ENCODE measurements at places on chromosomes 6 and 20.

DNA sequence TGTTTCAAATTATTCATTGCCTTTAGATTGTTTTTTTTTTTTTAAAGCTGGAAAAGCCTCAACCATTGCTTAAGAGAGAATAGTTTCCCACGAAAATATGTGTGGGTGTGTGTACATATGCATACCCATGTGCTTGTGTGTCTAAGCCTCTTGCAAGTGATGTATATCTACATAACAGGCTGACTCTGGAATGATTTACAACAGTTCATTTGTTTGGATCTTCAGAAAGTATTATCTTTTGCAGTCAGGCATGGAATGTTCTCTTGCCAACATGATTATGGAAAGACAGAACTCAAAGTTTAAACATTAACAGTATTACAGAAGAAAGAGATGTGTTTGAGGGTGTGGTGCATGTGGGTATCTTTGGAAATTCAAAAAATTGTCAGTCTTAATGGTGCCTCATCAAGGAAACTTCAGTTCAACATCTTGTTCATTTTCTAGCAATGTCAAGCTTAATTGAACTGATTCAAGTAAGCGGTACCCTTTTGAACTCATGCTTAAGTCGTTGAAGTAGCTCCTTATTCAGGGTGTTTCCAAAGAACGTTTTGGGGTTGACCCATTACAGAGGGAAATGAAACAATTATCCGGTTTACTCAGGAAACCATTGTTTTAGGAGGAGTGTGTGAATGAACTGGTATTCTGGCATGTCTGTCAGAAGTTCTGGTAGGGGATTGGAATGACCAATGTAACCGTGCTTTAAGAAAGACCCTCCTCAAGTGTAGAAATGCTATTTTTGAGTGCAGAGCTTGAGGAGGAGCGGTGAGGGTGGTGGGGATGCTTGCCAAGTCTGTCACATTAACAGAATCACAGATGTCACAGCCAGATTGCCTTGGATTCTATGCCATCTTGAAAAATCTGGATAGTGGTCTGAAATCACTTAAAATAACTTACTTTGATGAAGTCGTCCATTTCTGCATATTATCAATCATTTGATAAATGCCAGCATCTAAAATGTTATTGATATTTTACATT, 60.3 kb downstream of the ADGRG6 start:
- peak; percentile 90 for DNase-seq

DNA sequence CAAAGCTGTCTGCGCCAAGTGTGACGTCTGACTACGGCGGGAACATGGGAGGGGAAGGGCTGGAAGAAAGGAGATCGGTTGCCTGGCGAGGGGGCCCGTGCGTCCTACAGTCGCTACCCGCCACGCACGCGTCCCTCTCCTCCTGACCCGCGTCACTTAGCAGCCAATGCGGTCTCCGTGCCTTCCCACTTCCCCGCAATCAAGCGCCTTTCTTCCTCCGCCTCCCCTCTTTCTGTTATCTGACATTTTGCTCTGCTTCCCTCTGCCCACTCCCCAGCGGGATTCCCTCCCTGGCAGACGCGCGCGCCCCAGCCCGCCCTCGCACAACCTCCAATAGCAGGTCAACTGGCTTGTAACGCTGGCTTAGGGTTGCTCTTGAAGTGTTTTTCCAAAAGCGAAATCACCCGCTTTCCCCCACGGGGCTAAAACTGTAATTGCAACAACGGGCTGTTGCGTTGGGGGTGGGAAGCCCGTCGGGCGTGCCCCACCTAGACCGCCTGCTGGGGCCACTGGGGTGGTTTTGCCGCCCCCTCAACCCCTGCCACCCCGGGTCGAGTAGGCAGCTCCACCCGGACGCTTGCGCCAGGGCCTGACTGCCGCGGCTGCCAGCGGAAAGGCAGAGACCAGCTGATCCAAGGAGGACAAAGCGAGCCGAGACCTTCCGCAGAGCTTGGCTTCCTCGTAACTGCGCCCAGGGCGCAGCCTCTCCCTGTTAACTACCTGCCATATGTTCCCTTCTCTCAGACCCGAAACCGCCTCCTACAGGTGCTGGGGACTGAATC, 6.2 kb upstream of the SOX4 start:
- peak; percentile 63 for DNase-seq

DNA sequence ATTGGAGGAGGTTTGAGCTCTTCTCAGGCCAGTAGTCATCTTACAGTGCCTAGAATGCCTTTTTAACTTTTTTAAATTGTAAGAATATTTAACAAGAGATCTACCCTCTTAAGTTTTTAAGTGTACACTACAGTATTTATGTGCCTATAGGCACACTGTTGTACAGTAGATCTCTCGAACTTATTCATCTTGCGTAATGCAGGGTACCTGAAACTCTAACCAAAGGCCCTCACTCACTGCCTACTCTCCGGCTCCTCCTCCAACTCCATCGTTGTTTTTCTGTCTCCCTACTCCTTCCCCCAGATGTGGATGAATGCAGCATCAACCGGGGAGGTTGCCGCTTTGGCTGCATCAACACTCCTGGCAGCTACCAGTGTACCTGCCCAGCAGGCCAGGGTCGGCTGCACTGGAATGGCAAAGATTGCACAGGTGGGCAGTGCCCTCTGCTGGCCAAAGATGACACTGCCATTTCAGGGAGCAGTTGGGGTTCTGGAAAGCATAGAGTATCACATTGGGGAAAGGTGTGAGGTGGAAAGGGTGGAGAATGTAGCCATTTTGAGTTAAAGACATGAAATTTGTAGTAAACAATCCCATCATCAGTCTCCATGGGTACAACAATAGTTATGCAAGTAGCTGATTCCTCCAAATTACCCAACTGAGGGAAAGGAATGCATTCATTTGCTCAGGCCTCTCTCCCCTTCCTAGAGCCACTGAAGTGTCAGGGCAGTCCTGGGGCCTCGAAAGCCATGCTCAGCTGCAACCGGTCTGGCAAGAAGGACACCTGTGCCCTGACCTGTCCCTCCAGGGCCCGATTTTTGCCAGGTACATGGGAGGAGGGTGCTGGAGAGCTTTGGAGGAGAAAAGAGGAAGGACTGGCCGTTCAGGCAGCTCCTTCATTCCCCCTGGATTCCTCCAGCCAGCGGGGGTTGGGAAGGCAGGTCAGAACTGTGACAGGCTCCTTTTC, 18.4 kb upstream of the ZNF76 start:
- peak; percentile 52 for DNase-seq

DNA sequence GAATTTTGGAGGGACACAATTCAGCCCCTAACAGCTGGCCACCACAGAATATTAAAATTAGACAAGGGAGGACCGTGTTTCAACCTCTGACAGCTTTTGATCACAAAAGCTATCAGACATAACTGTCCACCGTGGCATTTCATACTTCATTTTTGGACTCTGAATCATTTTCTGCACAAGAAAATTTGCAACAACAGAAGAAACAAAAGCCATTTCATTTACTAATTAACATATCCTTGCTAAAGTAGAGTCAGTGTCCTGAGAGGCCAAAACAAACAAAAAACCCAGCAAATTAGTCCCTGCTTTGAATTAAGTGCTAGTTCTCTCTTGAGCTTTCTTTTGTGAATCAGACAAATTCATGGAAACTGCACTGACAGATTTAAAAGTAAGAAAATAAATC, 17.6 kb upstream of the COL12A1 start:
- no peak for DNase-seq

- no peak for DNase-seq
These were observed 211.1 kb downstream of the OGFRL1 start for GRCh38 chr6:71499667-71500066.

DNA sequence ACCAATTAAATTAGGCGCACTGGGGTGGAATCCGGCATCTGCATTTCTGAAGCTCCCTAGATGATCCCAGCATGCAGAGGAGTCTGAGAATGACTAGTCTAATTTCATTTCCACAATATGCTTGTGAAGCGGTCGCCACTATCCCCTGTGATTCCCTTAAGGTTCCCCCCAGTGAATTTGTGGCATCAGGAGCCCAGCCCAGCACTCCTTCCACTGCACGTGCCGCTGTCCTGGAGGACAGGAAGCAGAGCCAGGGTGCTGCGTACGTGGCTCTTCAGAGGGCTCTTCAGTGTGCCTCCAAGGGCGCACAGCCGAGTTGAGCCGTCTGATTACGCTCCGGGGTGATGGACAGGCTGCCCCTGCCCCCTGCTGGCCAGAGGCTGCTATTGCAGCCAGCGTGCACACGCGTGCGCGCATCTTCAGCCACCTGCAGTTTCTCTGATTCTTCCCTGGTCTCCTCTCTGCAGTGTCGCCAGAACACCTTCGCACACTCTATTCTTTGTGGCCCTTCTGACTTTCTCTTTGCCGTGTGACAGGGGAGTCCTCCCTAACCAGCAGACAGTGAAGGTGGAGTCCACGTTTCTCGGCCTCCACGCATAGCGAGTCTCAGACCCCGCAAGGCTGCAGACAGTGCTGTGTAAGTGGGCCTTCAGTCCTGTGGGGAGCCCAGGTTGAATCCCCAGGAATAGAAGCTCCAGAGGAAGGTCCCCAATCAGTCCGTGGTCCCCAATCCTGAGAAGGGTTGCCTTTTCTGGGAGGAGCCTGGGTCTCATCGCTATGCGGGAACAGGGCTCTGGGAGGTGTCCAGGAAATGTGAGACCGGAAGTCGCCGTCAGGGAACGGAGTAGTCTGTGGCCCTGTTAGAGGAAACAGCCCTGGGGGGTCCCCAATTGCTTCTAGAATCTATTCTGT, 16.5 kb upstream of the NCR2 start:
- peak; percentile 77 for DNase-seq

DNA sequence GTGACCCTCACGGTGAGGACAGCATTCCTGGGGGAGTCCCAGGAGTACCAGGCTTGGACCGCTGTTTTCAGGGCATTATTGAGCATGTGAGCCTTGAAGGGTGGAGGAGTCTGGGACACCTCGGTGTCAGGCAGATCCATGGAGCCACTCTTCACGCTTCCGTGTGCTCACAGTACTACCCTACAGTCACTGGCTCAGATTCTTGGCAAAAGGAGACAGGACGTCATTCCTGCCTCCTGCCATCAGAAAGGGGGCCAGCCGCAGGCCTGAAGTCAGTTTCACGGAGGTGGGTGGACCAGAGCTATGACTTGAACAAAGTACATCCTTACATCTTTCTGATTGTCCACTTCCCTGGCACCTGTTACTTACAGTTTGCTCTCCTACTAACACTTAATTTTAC, 88.9 kb upstream of the CD83 start:
- DNase-seq: no peak

- DNase-seq: no peak
These were observed 29.6 kb downstream of the PAK5 start for GRCh38 chr20:9809271-9809670.

- no peak for DNase-seq
These were observed 22.3 kb upstream of the IER3 start for GRCh38 chr6:30766461-30767157.

GRCh38 chr6:96834070-96834469, 3.2 kb downstream of the GPR63 start:
- DNase-seq: peak; percentile 10

DNA sequence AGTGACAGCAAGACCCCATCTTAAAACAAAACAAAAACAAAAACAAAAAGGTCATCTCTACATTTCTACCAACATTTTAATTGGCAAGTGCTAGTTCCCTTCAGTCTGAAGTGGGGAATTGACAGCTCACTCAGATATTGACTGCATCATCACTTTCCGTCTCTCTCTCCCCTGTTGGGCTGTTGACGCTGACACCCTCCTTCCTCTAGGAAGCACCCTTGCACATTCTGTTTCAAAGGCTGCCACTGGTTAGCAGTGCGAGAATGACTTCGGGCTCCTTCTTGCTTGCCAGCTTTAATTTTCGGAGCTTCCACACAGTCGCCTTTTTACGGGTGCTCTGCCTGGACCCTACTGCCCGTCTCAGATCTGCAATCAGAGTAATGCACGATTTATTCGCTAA, 96.6 kb upstream of the INSM1 start:
- DNase-seq: no peak

Measured in fibroblast of skin of right biceps (primary cell).